ENCODE measurements at places on chromosomes 3 and 15.
A peak's percentile ranks its signal among the peaks of the same experiment; 100 is the strongest.

GRCh38 chr3:134394380-134394779 lies 20.1 kb upstream of the AMOTL2 start:
- DNase-seq, result no peak

DNA sequence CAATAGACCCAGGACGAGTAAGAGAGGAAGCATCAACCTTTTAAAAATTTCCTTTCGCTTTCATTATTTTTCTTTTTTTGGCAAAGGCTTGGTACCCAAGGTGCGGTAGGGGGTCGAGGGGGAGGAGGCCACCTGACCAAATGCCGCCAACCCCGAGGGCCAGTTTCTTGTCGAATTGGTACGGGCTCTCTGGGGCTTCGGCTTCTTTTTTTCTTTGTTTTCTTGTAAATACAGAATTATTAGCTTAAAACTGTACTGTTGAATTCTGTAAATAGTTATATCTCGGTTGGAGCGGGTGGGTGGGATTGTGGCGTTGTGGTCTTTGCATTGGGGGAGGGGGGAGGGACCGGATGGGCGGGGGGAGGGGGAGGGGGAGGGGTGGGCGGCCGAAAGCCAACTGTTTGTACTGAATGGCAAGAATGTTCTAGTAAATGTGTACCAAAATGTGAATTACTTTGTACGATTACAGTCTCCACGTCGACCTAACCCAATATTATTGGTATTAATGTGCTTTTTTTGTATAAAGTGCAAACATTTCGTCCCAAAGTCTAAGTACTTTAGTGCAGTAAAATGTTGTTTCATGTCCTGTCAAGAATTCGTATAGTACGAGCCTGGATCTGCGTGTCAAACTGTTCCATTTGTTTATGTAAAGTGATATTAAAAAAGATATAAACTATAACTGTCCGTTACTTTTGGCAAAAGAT lies 4.7 kb downstream of the ZIC1 start:
- no peak for DNase-seq

- no peak for DNase-seq
Measured at GRCh38 chr15:89780601-89781000, 4.5 kb downstream of the MESP2 start.

DNA sequence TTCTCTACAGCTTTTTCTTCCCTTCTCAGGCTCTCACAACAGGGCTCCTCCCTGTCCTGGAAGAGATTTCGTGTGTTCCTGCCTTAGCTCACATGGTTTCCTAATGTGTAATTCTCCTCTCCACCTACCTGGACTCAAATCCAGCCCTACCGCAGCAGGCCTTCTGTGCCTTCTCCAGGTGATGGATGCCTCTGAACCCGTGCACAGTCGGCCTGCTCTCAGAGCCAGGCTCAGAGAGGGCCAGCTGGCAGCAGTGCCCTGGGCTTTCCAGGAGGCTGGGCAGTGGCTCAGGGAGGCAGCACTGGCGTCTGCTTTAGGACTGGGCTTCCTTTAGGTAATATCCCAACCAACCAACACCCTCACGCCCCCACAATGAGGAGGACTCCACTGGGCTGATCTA lies 123.2 kb upstream of the TMC3 start:
- DNase-seq, result no peak

DNA sequence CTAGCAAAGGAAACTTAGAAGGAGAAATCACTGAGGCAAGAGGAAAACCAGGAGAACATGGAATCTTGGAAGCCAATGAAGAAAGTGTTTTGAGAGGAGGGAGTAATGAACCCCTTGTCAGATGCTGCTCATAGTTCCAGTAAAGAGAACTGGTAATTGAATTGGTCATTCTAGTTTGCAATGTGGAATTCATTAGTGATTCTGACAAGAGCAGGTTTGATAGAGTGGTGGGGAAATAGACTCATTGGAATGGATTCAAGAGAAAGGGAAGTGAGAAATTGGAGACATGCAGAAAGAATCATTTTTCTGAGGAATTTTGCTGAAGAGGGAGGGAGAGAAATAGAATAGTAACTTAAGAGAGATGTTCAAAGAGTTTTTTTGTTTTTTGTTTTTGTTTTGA lies 21.0 kb downstream of the GLCE start:
- DNase-seq, result no peak

GRCh38 chr3:183697123-183697609 lies 431 bp upstream of the YEATS2 start:
- no peak for DNase-seq

GRCh38 chr3:120841264-120841663 lies 66.7 kb upstream of the STXBP5L start:
- no peak for DNase-seq

DNA sequence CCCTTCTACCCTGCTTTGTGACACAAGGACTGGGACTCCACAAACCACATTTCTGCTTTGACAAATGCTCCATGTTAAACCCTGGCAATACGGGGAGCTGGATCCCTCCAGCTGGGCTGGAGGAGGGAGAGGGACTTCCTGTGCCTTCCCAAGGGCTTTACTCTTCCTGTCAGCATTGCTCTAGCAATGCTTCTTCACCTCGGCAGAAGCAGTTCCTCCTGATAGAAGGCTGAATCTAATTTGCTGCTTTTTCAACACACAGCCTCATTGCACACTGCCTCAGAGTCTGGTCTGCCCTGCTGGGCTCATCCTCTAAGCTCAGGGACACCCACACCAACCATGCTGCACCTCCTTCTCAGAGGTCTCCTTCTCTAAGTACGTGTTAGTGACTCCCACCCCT lies 142.8 kb upstream of the SMAD3 start:
- DNase-seq, result no peak

- DNase-seq, result no peak
Measured at GRCh38 chr15:92104072-92104471, 250.6 kb downstream of the SLCO3A1 start.

- DNase-seq, result peak; percentile 74
Measured at GRCh38 chr3:152474585-152474984, 205.9 kb downstream of the MBNL1 start.

DNA sequence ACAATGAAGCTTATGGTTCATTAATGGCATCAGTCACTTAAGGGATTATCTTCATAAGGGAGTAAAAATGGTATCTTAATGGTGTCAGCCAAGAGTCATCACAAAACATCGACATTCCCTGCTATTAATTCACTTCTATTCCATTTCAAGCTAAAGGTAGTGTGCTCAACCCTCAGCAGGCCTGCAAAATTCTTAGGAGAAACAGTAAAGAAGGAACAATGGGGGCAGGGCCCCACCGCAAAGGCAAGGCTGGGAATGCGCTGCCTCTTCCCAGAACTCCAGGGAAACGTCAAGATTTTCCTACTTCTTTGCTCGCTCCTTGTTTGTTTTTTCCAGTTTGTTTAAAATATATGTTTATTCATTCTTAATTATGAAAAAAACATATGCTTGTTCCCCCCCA lies 187.3 kb upstream of the TSC22D2 start:
- no peak for DNase-seq

GRCh38 chr3:145357453-145357852 lies 803.5 kb downstream of the PLOD2 start:
- DNase-seq, result no peak

- DNase-seq, result no peak
Measured at GRCh38 chr3:27376109-27376772, 7.1 kb upstream of the NEK10 start.

- DNase-seq, result no peak
Measured at GRCh38 chr15:41205315-41205714, 25.2 kb downstream of the EXD1 start.

- no peak for DNase-seq
Measured at GRCh38 chr15:58987036-58987435, 427 bp upstream of the RNF111 start.

DNA sequence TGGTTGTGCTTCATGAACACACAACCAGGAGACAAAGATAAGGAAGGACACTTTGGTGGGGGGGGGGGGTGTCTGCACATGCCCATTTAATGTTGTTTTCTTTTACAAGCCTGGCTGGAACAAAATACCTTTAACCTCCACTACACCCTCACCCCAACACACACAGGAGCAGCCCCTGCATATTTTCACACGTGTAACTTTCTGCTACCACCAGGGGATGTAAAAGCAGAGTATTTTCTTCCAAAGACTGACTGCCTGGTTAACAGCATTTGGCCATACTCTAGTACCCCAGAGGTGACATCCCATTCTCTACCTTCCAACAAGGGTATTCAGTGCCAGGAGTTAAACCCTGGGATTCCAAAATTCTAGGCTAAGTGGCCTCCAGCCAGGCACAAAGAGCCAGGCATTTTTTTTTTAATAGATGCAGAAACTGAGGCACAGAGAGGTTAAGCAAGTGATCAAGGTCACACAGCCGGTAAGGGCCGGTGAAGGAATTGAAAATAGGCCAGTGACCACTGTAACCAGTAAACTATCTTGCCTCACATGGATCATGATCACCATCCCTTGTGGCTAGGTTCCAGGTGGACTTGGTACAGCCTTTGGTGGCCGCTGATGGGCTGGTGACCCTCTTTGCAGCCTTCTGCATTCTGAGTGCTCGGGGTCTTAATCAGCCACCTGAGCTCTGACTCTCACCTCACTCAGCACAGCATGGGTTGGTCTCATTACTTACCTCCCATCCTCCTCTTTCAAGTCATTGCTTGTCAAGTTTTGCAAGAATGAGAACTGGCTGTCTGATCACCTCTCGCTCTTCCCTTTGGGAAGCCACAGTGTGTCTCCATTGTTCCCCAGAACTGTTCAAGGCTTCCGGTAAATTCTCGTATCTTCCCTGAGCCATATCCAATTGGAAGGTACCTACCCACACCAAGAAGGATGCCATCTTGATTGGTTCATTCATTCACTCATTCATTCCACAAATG lies 20.4 kb downstream of the MAGI1 start:
- no peak for DNase-seq

GRCh38 chr3:4846543-4846942 lies 132.7 kb upstream of the BHLHE40 start:
- DNase-seq, result no peak

GRCh38 chr15:74011610-74012009 lies 17.1 kb downstream of the PML start:
- DNase-seq, result no peak

DNA sequence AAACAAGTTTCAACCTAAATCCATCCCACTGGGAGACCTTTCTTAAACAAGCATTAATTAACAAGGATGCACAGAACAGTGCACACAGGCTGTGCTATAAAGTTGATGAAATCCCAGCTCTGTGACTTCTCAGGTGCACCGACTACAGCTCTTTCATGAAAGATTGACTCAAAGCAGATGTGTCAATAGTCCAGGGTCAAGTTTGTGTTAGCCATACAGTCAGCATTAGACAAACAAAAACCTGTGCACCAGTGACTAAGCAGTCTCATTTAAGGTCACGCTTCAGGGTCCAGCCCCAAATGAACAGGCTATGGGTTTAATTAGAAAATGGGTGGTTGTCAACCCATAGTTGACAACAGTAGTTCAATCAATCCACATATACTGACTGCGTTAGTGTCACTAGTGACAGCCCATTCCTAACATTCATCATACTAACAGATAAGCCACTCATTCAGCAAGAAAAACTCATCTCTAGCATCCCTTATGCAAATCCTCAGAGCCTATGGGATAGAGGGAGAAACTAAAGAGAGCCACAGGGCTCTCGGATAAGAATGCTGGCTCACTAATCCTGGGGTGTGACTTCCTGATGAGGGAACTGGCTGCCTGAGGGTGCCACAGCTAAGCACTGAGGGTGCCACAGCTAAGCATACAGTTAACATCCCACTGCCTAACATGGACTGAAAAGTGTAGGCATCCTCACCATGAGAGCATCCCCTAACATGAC lies 84.1 kb downstream of the WNT5A start:
- DNase-seq, result no peak

- DNase-seq, result no peak
Measured at GRCh38 chr3:126923423-126923822, 59.5 kb upstream of the PLXNA1 start.

GRCh38 chr15:67607329-67607728 lies 64.8 kb downstream of the MAP2K5 start:
- DNase-seq, result no peak

DNA sequence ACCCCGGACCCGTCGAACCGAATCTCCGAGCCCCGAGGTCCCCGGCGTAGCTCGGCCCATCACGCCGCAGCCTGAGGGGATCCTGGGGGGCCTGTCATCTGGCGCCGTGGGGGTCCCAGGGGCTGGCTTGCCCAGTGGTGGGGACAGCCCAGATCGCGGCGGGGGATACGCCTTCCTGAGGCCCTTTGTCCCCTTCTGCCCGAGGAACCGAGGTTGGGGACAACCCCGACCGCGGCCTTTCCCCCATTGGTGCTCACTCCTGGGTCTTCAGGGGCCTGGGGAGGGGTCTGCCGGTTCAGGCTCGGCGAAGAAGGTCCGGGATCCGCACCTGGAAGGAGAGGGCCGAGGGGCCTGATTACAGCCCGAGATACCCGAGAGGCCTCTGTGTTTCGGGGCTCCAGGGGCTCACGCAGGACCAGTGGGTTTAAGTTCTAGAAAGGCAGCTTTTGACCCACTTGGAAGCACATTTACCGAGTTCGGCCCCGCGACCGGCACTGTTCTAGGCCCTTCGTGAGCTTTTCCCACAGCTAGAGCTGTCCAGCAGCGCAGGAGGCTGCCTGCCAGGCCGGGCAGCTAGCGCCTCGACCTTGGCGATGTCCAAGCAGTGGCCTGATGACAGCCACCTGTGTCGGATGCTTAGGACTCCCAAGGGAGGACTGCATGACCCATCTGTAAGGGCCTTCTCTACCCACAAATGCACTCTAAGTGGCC lies 504 bp downstream of the ABHD2 start:
- DNase-seq, result no peak

- no peak for DNase-seq
Measured at GRCh38 chr3:29215948-29216347, 64.9 kb upstream of the RBMS3 start.

DNA sequence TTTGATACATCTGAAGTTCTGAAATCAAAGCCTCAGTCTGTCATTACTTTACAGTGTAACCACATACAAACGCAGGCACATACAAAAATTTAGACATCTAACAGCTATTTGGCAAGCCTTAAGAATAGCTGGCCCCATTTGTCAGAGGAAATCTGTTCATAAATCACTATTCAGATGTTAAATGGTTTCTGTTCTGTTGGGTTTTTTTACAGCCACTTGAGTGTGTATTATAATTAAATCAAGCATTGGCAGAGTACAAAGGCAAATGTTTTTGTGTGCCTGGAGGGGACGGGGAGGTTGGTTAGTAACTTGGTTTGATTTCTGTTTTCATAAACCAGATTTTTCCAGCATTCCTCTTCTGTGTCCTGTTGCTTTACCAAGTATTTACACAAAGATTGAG lies 24.1 kb downstream of the PIGB start:
- no peak for DNase-seq

- no peak for DNase-seq
Measured at GRCh38 chr3:182609575-182610156, 183.6 kb upstream of the ATP11B start.

DNA sequence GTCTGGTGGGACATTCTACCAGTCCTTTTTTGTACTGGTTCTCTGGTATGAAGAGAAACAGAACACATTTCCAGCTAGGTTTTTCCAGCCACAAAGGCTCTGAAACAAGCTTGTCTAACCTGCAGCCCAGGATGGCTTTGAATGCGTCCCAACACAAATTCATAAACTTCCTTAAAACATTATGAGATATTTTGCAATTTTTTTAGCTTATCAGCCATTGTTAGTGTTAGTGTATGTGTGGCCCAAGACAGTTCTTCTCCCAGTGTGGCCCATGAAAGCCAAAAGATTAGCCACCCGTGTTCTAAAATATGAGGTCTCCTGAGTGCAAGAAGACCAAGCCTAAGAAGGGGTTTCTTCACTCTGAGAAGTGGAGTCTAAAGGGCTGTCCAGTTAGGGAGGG lies 18.4 kb upstream of the TIMP4 start:
- DNase-seq, result no peak

Measured in fibroblast of the conjunctiva (primary cell).